ENCODE measurements at places on chromosomes 4 and X. TPM values are rescaled to one million over a fixed set of nuclear protein-coding genes. Genes with fewer than 3 reads are reported as not detected.

DNA sequence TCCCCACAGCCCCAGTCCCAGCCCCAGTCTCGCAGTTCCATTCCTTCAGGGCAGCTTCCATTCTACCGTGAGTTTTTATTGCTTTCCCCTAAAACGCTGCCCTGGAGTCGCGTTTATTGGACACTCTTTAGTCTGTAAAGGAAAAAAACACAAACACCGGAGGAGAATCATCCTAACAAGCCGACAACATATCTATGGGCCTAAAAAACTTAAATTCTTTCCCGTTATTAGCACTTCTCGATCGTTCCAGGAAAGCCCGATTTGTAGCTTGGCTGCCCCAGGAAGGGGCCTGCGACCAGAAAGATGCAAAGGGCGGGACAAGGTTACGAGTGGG is 178.5 kb downstream of the CBR4 start:
- peaks cover 20% of the 10 kb centered on the region for H3K27me3 ChIP-seq
- peaks cover 6% of the 10 kb centered on the region for H3K4me1 ChIP-seq
- H3K36me3 ChIP-seq = no peaks in the 10 kb centered on the region
- H3K27ac ChIP-seq = no peak overlapping the region

DNA sequence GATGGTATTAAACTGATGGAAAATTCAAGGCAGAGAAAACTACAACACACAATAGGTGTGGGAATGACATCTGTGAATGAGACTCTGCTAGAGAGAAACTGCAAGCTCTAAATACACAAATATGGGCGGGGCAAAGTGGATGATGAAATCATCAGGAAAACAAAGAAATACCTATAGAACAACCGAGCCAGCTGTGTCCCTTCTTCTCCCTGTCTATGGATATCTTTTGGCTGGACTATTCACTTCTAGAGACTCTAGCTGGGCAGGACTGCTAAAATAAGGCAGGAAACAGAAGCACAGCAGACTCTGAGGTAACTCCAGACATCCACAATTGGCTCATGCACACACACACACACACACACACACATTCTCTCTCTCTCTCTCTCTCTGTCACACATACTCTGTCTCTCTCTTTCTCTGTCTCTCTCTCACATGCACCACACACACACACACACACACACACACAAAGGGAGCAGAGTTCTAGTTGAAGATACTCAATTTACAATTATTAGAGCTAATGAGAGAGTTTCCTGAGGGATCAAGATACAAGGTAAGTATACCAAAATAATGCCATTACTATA is 27.2 kb upstream of the EDNRA start:
- DNase-seq = no peak
- H3K36me3 ChIP-seq = no peaks in the 10 kb centered on the region
- no peaks in the 10 kb centered on the region for H3K27me3 ChIP-seq
- no peak overlapping the region for H3K4me3 ChIP-seq
- no peak overlapping the region for H3K27ac ChIP-seq

GRCh38 chrX:114581528-114582263 is 2.2 kb upstream of the HTR2C start:
- no peak overlapping the region for H3K4me3 ChIP-seq
- H3K27me3 ChIP-seq = no peaks in the 10 kb centered on the region
- H3K27ac ChIP-seq = no peak overlapping the region
- no peaks in the 10 kb centered on the region for H3K36me3 ChIP-seq

Gene SYP
- 0.25 TPM for polyA plus RNA-seq

Gene BEX4
- 60.6 TPM for polyA plus RNA-seq

Data from CD8-positive, alpha-beta memory T cell (primary cell).